ENCODE measurements at places on chromosomes 6 and 20.

- DNase-seq = no peak
These were observed 63.9 kb upstream of the PDE10A start for GRCh38 chr6:165726965-165727381.

DNA sequence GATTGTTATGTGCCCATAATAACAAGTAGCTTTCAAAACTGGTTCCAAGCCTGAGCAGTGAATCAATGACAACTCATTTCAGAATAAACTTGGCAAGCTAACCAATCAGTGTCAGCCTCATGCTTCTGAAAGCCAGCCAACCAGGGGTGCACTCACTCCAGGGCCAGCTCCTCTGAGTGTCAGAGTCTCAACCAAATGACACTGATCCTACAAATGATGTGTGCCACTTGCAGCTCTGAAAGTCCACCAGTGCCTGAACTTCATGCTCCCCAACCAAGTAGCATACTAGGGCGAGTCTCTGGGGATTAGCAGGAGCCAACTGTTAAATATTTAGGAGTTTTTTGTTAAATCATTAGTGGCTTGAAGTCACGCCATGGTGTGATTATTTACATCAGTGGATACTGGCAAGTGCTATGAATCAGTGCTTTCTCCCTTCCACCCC is 4.5 kb downstream of the IYD start:
- no peak for DNase-seq

GRCh38 chr6:170147056-170147787 is 143.7 kb downstream of the DLL1 start:
- no peak for DNase-seq

GRCh38 chr20:25277051-25277801 is 29.3 kb downstream of the PYGB start:
- no peak for DNase-seq

- DNase-seq = no peak
These were observed 35.5 kb downstream of the HLA-F start for GRCh38 chr6:29758761-29759160.

GRCh38 chr6:41608443-41609151 is 29.7 kb upstream of the MDFI start:
- no peak for DNase-seq

- DNase-seq = no peak
These were observed 29.7 kb downstream of the RPP40 start for GRCh38 chr6:4973982-4974745.

- DNase-seq = no peak
These were observed 309.2 kb downstream of the NRN1 start for GRCh38 chr6:5697508-5697907.

All from activated CD4-positive, alpha-beta T cell treated with anti-CD3 and anti-CD28 coated beads for 4 hours (primary cell).